Placental pericyte (primary cell): ENCODE measurements at places on chromosomes 16 and 17. TPM values are rescaled to one million over a fixed set of nuclear protein-coding genes. Genes with fewer than 3 reads are reported as not detected.

The APRT gene
- 52.7 and 58.3 TPM in 2 replicates for total RNA-seq

The SLFN14 gene
- total RNA-seq = not detected in 2 replicates

The KRTAP4-5 gene
- not detected in 2 replicates for total RNA-seq

The EFNB3 gene
- total RNA-seq = 0.72 and 1.5 TPM in 2 replicates

The EPOP gene
- 0.86 and 0.88 TPM in 2 replicates for total RNA-seq

The AGRP gene
- total RNA-seq = not detected in 2 replicates

The C16orf74 gene
- 11.2 and 21.8 TPM in 2 replicates for total RNA-seq

The NME1 gene
- 58.4 and 106 TPM in 2 replicates for total RNA-seq

The CD79B gene
- not detected in 2 replicates for total RNA-seq

The TLCD2 gene
- 1.0 and 5.3 TPM in 2 replicates for total RNA-seq

The OR4D2 gene
- total RNA-seq = not detected in 2 replicates

The SLFN12 gene
- 6.3 and 20.3 TPM in 2 replicates for total RNA-seq

The TMC8 gene
- total RNA-seq = not detected in 2 replicates

The ESRP2 gene
- total RNA-seq = 0.14 and 0.22 TPM in 2 replicates

The TMEM208 gene
- 36.4 and 42.0 TPM in 2 replicates for total RNA-seq

The TMEM219 gene
- total RNA-seq = 61.1 and 83.6 TPM in 2 replicates
